ENCODE measurements at places on chromosomes 5 and 9.

DNA sequence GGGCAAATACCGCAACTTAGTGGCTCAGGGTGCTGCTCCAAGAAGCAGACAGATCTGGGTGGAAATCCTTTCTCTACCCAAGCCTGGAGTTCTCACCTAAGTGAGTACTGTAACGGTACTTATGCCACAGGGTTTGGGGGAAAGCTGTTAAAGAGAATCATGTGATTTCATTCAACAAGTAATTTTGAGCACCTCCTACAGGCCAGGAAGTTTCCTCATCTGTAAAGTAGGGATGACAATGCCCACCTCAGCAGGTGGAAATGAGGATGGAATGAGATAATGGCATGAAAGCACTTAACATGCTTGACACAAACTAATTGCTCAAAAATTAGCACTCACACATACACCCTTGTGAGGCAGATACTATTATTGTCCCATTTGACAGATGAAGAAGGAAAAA lies 114.1 kb downstream of the JAKMIP2 start:
- no peak for DNase-seq

GRCh38 chr5:27315363-27316270 lies 277.2 kb upstream of the CDH9 start:
- no peak for DNase-seq

GRCh38 chr9:5326893-5327548 lies 12.7 kb downstream of the RLN1 start:
- no peak for DNase-seq

- no peak for DNase-seq
Observed at GRCh38 chr9:99107421-99107820, 2.5 kb downstream of the TGFBR1 start.

DNA sequence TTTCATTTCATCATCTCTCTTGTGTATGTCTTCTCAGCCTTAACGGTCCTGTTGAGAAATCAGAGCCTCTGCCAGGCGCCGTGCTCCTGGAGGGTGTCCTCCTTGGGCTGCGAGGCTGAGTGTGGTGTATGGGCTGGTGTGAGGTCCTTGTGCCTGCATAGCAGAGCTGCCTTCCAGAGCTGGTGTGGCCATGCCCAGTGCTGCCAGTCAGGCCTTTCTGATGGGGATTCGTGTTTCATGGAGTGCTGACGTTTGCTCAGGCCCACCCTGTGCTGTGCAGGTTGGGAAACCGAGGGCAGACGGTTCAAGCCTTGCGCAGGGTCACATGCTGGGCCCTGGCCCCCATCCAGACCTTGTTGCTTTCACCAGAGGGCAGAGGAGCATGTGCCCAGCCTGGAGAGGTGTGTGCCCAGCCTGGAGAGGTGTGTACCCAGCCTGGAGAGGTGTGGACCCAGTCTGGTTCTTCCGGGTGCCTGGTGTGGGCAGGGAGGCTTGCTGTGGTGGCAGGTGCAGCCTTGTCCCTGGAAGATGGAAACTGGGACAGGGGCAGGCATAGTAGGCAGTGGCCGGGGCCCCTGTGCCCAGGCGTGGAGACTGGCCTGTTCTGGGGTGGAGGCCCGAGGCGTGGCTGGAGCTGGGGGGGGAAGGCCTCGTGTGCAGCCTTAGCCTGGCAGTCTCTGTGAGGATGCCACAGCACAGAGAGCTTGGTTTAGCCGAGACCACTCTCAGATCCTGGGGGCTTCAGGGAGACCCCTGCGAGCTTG lies 84.0 kb downstream of the RXRA start:
- DNase-seq, result no peak

DNA sequence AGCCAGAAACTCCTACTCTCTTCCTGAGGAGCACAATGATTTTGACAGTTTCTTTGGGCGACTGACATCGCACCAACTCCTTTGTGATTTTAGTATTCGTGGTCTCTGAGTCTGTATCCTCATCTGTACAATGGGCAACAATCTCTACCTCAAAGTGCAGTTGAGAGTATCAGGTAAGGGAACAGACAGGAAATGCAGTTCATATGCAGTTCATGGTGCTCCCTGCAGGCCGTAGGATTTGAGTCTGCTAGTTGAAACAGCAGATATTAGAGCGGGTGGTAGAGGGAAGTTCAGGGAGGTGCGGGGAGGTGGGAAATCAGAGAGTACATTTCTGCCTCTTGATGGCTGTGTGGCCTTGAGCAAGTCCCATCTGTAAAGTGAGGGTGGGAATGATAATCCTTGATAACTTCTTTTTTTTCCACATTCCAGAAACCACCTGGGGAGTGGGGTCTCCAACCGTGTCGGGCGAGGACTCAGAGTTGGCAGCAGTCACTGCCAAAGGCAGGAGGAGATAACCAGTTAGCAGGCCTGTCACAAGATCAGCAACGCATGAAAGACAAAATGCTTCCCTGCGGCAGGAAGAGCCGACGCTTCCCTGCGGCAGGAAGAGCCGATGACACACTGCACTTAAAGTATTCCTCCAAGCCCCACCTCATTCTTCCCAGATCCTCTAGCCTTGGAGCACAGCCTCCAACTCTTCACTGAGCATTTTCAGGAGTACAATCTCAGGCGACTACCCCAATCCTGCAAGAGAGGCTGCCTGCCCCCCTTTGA lies 6.0 kb upstream of the NEK6 start:
- no peak for DNase-seq

- no peak for DNase-seq
Observed at GRCh38 chr9:32783168-32783891, at the start of gene TMEM215. Gene TMEM215 (plus strand): TSS chr9:32783540. CDS start chr9:32784184, 644 bp downstream.

GRCh38 chr5:34959323-34959722 lies 30.0 kb downstream of the DNAJC21 start:
- DNase-seq, result no peak

DNA sequence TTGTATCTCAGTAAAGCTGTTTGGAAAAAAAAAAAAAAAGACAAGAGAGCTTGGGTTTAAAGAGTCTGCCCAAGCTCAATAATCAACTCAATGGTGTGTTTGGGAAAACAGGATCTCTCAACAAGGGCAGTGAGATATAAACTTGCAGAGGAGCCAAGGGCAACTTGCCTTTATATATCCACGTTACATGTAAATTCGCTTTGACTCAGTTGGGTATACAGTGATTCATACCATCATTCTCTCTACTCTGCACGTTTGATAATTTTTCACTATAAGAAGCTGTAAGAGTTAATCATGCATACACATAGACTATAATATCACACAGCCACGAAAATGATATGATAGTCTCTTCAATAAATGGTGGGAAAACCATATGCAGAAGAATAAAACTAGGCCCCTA lies 24.9 kb downstream of the ADAM19 start:
- no peak for DNase-seq

DNA sequence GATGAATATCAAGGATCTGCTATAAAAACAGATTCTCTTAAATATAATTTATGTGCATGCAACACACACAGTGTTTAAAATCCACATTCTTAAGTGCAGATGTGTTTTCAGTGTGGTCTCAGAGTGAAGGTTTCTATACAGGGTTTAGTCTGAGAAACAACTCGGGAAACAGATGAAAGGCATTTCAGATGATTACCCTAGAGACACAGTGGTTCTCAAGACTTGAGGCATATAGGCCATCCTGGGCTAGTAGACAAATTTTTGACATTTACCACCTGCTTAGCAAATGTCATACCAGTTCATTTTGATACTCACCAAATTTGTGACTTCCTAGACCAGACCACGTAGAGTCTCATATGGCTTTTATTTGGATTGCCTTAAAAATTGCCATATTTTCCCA lies 216.5 kb downstream of the ARL15 start:
- DNase-seq, result no peak

DNA sequence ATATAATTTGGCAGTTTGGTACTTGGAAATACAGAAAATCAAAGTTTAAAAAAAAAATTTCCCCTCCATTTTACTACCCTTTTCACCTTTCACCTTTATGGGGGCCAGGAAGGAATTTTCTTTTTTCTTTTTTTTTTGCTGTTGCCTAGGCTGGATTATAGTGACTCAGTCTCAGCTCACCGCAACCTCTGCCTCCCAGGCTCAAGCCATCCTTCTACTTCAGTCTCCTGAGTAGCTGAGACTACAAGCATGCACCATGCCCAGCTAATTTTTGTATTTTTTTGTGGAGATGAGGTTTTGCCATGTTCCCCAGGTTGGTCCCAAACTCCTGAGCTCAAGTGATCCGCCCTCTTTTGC lies 9.1 kb downstream of the CHMP5 start:
- no peak for DNase-seq

DNA sequence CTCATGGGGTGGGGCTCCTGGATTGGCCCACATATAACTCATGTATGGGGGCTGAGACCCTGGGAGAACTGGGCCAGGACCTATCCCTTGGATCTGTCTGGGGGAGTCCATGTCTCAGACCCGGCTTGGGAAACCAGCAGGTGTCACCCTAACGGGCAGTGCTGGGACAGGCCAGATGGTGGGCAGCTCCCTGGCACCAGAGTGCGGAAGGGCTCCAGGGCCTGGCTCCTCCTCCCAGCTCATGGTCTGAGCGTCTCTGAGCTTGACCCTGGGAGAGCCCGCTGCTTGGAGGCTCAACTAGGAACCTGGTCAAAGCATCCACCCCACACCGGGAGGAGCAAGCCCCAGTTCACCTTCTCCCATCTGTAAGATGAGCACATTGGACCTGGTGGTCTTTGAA lies 15.5 kb upstream of the NCS1 start:
- DNase-seq, result no peak

GRCh38 chr9:128818099-128818838 lies at the start of gene ENDOG:
Gene ENDOG (plus strand): TSS chr9:128818500. CDS start chr9:128818685, 185 bp downstream.
- DNase-seq, result peak; percentile 93

DNA sequence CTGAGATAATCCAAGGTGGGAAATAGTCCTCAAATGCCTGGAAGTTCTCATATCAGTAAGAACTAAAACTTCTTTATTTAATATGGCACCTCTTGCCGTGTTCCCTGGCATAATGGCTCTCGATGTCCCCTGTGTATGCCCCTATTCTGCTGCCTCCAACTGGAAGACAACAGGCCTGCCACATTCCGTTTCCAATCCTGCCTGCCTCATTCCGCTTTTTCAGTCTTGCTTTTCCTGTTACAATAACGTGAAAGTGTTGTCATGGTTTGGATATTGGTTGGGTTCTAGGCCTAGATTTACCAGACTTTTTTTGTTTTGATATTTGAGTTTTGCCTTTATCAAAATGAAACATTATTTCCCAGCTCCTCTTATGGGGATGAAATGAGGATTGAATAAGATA lies 98.2 kb downstream of the FOCAD start:
- no peak for DNase-seq

DNA sequence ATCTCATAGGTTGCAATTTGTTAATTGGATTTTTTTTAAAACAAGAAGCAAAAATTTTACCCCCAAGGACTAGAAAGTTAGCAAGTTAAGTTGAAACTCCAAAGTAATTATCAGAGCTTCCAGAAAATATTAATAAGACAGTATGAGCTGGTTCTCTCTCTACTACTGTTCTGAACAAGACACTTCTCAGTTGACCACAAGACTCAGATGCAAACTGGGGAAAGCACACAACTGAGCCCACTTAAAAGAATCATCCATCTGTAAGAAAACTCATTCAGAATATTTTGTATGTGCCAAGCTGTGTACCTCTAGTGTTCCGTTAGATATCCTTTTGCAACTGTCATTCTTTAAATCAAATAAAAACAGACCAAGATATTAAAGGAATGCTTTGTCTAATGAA lies 60.0 kb downstream of the MAP1B start:
- DNase-seq, result no peak

DNA sequence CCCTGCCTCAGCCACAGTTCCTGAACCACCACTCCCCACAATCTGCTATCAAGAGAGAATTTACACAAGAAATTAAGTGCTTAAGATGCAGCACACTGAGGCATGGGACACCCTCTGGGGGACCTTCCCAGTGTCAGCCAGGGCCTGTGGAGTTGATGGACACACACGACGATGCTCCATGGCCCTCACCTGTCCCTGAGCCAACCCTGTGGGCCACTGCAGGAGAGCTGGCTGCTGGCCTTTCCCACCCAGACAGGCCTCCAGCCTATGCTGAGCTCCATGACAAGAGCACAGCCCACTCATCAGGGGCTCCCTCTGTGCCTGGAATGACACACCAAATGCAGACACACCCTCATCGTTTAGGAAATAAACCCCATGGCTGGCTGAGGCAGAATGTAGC lies 124.6 kb downstream of the ADAMTS16 start:
- DNase-seq, result no peak
